ENCODE measurements at places on chromosomes 3 and 15. TPM values are rescaled to one million over a fixed set of nuclear protein-coding genes. Genes with fewer than 3 reads are reported as not detected.

CELSR3 gene
- total RNA-seq: 1.6 TPM

OR5H2 gene
- total RNA-seq: not detected

ACTC1 gene
- total RNA-seq: 1.6 TPM

TM4SF1 gene
- 1.3 TPM for total RNA-seq

ALDH1A3 gene
- 302 TPM for total RNA-seq

FETUB gene
- not detected for total RNA-seq

HESX1 gene
- not detected for total RNA-seq

NLGN1 gene
- total RNA-seq: 10.9 TPM

RBP2 gene
- not detected for total RNA-seq

DNAH1 gene
- 9.2 TPM for total RNA-seq

MED12L gene
- 0.85 TPM for total RNA-seq

ZPLD1 gene
- not detected for total RNA-seq

GOLGA6L10 gene
- total RNA-seq: 0.36 TPM

TMED3 gene
- 129 TPM for total RNA-seq

PRSS50 gene
- not detected for total RNA-seq

FAM81A gene
- total RNA-seq: 0.12 TPM

A4GNT gene
- not detected for total RNA-seq

CLDN1 gene
- 0.85 TPM for total RNA-seq

HRG gene
- not detected for total RNA-seq

OXSM gene
- total RNA-seq: 5.8 TPM

TMEM45A gene
- 48.7 TPM for total RNA-seq

UROC1 gene
- not detected for total RNA-seq

KLF15 gene
- total RNA-seq: 0.49 TPM

OIP5 gene
- total RNA-seq: 0.36 TPM

COL6A5 gene
- under 0.01 TPM for total RNA-seq

SUSD5 gene
- total RNA-seq: 16.1 TPM

C3orf49 gene
- total RNA-seq: not detected

HIGD2B gene
- not detected for total RNA-seq

RBPMS2 gene
- not detected for total RNA-seq

NOX5 gene
- 0.49 TPM for total RNA-seq

LCTL gene
- 7.8 TPM for total RNA-seq

LRRC2 gene
- 6.0 TPM for total RNA-seq

CA12 gene
- 72.9 TPM for total RNA-seq

VEPH1 gene
- 17.2 TPM for total RNA-seq

ALG3 gene
- 25.5 TPM for total RNA-seq

TRH gene
- total RNA-seq: not detected

SH2D7 gene
- total RNA-seq: not detected

PRR20G gene
- not detected for total RNA-seq

TRA2B gene
- 159 TPM for total RNA-seq

MB21D2 gene
- 11.8 TPM for total RNA-seq

EHHADH gene
- 6.0 TPM for total RNA-seq

DNASE1L3 gene
- total RNA-seq: not detected

ZNF662 gene
- 6.7 TPM for total RNA-seq

ST3GAL6 gene
- 1.3 TPM for total RNA-seq

POPDC2 gene
- 0.61 TPM for total RNA-seq

SYNPR gene
- total RNA-seq: not detected

ZNF385D gene
- 1.6 TPM for total RNA-seq

TPRG1 gene
- 0.97 TPM for total RNA-seq

FURIN gene
- total RNA-seq: 48.4 TPM

All from hair follicle dermal papilla cell (primary cell).